NCI-H510A (cell line): ENCODE measurements at places on chromosomes 16 and 17.

DNA sequence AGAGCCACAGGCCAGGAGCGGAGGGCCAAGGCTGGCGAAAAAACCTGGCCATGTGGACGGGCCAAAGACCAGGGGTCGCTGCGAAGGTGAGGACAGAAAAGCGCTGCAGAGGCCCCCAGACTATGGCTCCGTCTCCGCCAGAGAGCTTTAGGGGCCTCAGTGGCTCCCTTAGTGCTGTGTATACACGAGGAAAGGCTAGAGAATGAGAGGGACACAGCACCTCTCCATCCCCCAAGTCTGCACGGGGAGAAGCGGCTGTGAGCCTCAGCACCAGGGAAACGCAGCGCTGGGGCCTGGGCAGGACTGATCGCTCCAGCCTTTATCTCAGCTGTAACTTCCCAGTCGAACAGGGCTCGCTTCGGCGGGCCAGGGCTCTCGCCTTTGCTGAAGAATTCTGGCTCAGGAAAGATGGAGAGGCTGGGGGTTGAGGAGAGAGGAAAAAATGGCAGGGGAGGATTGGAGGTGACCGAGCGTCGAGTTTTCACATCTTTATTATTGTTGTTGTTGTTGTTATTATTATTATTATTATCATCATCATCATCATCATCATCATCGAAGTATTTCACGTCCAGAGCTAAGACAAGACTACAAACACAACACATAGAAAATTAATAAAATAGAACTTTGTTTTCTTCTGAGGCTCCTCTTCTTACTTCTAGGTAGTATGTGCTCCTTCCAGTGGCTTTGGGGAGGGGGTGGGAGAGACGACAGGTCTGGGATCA lies 1.9 kb upstream of the HOXB5 start:
- no peak for DNase-seq

GRCh38 chr17:67491009-67491680 lies 114.1 kb downstream of the PITPNC1 start:
- DNase-seq = peak; percentile 75

- peak; percentile 76 for DNase-seq
These were observed 12.1 kb downstream of the PIMREG start for GRCh38 chr17:6456321-6456720.

DNA sequence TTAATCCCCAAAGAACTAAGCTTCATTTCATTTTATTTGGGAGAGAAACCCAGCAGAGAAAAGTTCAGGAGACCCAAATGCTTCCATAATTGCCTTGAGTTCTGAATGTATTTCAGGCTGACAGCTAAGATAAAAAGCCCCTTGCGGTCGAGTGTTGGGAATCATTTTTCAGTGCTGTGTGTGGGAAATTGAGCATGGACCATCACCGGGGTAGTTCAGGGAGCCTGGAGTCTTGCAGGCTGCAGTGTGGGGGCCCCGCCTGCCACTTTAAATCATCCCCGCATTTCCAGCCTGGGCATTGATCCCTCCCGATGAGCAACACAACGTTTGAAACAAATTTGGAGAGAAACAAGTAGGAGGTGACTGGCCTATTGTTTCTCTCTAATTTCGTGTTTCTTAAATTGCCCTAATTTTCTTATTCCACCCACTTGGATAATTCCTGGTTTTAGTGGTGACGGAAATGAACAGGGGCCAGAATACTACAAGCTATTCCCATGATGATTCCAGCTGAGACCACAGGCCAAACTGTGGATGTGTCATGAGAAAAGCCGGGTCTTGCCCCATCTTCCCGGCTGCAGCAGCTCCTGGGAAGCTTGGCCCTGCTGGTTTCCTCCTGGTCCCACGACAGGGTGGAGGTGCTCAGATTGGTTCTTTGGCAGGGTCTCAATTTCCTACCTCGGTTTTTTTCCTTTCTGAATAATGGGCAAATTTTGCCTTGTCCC lies 75.1 kb downstream of the FOXL1 start:
- DNase-seq = no peak

DNA sequence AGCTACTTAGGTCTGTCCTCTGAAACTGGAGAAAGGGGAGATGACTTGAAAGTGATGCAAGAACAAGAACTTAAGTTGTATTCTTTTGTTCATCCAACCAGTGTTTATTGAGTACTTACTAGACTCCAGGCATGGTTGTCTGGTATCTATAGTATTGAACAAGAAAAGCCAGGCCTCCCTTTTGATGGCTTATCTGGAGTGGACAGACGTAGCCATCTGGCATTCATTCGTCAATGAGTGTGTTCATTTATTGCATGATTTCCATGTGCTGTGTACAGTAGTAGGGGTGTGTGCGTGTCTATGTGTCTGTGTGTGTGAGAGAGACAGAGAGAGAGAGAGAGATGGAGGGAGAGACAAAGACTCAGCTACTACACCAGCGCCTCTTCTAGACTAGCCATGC lies 9.2 kb downstream of the ABAT start:
- DNase-seq = no peak

GRCh38 chr17:16652847-16653366 lies 743 bp downstream of the ZNF624 start:
- DNase-seq = peak; percentile 49

- no peak for DNase-seq
These were observed 172.4 kb downstream of the ABCA8 start for GRCh38 chr17:68782789-68783188.

- DNase-seq = no peak
These were observed 2.8 kb downstream of the DHRS7C start for GRCh38 chr17:9788601-9789000.

GRCh38 chr16:86734543-86735460 lies 156.5 kb downstream of the FOXL1 start:
- no peak for DNase-seq

DNA sequence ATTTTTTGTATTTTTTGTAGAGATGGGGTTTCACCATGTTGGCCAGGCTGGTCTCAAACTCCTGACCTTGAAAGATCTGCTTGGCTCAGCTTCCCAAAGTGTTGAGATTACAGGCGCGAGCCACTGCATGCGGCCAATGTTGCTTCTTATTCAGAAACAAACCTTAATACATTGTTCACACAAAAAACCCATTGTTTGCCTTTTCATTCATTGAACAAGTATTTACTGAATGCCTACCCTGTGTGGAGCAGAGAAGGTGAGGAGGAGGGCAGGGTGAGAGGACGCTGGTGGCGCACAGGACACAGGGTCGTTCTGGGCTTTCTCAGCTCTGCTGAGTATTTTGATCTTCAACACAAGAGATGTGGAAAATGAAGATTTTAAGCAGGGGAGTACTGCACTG lies 8.0 kb upstream of the KRT23 start:
- no peak for DNase-seq

GRCh38 chr17:79657861-79658810 lies 47.3 kb upstream of the RBFOX3 start:
- DNase-seq = no peak

DNA sequence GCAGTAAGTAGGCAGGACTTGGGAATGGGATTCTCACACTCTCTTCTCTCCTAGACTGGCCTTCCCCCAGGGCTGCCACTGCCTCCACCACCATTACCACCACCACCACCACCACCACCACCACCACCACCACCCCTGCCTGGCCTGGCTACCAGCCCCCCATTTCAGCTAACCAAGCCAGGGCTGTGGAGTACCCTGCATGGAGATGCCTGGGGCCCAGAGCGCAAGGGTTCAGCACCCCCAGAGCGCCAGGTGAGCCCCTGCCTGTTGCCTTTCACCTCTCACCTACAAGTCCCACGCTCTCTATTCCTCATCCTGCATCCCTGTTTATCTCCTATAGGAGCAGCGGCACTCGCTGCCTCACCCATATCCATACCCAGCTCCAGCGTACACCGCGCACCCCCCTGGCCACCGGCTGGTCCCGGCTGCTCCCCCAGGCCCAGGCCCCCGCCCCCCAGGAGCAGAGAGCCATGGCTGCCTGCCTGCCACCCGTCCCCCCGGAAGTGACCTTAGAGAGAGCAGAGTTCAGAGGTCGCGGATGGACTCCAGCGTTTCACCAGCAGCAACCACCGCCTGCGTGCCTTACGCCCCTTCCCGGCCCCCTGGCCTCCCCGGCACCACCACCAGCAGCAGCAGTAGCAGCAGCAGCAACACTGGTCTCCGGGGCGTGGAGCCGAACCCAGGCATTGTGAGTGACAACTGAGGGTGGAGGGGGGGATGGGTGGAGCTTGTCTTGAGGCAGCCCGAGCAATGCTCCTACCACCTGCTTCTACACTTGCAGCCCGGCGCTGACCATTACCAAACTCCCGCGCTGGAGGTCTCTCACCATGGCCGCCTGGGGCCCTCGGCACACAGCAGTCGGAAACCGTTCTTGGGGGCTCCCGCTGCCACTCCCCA lies 7.9 kb upstream of the TMEM88 start:
- no peak for DNase-seq

- DNase-seq = peak; percentile 63
These were observed 139.1 kb upstream of the GSE1 start for GRCh38 chr16:85473909-85474620.

- DNase-seq = no peak
These were observed 10.1 kb upstream of the COG1 start for GRCh38 chr17:73182616-73183310.

GRCh38 chr17:41642252-41643156 lies 18.1 kb upstream of the KRT17 start:
- DNase-seq = no peak

- DNase-seq = no peak
These were observed 256.0 kb upstream of the ELAC2 start for GRCh38 chr17:13273806-13274205.

DNA sequence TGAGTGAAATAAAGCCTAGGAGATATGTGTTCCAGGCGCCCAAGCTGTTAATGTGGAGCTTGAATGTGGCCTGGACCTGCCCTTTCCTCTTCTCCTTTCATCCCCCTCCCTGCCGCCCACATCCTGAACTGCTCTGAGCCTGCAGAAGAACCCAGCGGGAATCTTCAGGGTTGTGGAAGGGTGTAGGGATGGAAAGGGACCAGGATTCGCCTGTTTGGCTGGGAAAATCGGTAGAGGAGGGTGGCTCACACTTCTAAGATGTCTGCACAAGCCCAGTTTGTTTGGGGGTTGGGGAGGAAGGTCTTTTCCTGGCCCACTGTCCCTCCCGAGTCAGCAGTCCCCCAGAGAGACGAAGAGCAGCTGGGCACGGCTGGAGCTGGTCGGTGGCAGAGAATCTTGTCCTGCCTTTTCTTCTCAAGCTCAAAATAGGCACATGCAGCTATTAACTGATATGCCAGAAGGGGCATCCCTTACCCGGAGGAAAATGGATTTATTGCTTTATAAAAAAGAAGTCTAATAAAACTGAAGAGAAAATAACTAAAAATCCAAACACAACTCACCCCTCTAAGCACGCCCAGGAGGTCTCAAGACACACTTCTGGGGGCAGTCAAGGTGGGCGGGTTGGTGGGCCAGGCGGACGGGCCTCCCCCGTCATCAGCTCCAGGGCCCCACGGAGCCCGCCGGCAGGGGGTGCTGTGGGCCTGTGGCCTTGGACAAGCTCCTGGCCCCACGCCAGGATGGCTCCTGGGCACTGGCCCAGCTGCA lies 11.5 kb upstream of the PITPNA start:
- peak; percentile 39 for DNase-seq

- peak; percentile 2 for DNase-seq
These were observed 713 bp downstream of the COX11 start for GRCh38 chr17:54967621-54968261.
